ENCODE measurements at places on chromosomes 13 and 19. TPM values are rescaled to one million over a fixed set of nuclear protein-coding genes. Genes with fewer than 3 reads are reported as not detected.

CYP2S1 gene
- polyA plus RNA-seq, result 3.7 TPM

NAA16 gene
- polyA plus RNA-seq, result 52.6 TPM

RPS15 gene
- 987 TPM for polyA plus RNA-seq

SETDB2 gene
- 18.9 TPM for polyA plus RNA-seq

RUBCNL gene
- 2.3 TPM for polyA plus RNA-seq

MAST3 gene
- 6.6 TPM for polyA plus RNA-seq

CBLC gene
- polyA plus RNA-seq, result 5.7 TPM

NBEA gene
- polyA plus RNA-seq, result 11.5 TPM

GPR12 gene
- not detected for polyA plus RNA-seq

PDE4A gene
- 8.4 TPM for polyA plus RNA-seq

CDX2 gene
- polyA plus RNA-seq, result not detected

KLK15 gene
- polyA plus RNA-seq, result not detected

TNNI3 gene
- polyA plus RNA-seq, result 0.98 TPM

FAM83E gene
- polyA plus RNA-seq, result 12.3 TPM

SERPINE3 gene
- polyA plus RNA-seq, result 1.2 TPM

TINCR gene
- polyA plus RNA-seq, result 0.69 TPM

INAFM1 gene
- 14.2 TPM for polyA plus RNA-seq

Data from left lung (tissue), 14 donors.